ENCODE measurements at places on chromosomes 1 and 21. TPM values are rescaled to one million over a fixed set of nuclear protein-coding genes. Genes with fewer than 3 reads are reported as not detected.
A peak's percentile ranks its signal among the peaks of the same experiment; 100 is the strongest.

GRCh38 chr1:14945132-14946010 is 208.2 kb upstream of the TMEM51 start:
- H3K36me3 ChIP-seq = no peaks in the 10 kb centered on the region

DNA sequence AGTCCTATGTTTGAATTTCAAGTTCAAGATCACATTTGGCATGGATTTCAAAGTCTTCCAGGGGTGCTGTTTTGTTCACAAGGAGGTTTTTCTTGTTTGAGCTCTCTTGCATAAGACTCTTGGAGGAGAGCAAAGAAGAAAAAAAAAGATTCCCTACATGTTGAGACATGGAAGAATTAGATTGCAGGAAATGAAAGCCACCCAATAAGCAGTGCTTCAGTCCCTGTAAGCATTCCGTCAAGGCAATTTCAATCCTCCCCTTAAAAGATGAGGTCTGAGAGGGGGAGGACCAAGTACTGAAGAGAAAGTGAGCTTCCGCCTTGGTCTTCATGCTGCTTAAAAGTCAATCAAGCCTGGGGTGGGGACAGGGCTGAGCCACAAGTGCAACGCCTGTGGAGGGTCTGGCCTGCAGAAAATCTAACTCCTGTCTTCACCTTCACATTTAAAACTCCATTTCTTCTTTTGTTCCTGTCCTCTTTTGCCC is 50.2 kb downstream of the LPAR3 start:
- no peaks in the 10 kb centered on the region for H3K36me3 ChIP-seq
- no peaks in the 10 kb centered on the region for H3K4me1 ChIP-seq
- H3K27ac ChIP-seq = no peak overlapping the region
- peaks cover 16% of the 10 kb centered on the region for H3K27me3 ChIP-seq

DNA sequence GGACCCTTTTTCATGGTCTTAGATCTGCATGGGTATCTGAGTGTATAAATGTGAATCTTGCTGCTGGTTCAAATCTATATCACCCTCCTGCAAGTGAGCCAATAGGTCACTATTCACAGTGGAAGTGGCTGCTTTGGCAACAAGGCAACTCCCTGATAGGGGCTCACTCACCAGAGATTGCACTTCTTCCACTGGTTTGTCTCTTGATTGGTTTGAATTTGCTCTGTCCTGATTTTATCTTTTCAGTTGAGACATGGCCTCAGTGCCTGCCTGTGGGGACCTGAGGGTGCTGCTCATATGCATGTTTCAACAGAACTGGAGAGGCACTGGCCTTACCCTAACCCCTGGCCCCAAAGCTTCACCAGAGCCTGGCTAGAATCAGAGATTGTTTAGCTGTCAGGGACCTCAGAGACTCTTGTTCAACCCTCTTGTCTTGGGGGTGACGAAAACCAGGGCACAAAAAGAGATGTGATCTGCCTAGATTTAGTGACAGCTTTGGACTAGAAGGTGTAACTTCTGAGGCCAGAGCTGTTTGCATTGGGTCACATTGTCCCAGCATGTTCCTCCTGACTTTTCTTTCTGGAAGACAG is 16.9 kb downstream of the AVPR1B start:
- H3K4me1 ChIP-seq = peaks cover 8% of the 10 kb centered on the region
- H3K27ac ChIP-seq = no peak overlapping the region
- no peak for DNase-seq
- H3K36me3 ChIP-seq = no peaks in the 10 kb centered on the region
- no peaks in the 10 kb centered on the region for H3K27me3 ChIP-seq

DNA sequence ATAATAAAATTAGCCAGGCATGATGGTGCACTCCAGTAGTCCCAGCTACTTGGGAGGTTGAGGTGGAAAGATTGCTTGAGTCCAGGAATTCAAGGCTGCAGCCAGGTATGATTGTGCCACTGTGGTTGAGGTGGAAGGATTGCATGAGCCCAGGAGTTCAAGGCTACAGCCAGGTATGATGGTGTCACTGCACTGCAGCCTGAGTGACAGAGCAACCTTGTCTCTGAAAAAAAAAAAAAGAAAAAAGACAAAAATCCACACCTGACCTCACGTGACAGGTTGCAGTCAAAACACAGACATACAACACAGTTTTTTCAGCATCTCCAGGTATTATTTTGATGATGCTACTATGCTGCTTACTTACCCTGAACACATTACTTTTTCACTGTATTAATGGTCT is 4.3 kb upstream of the AK2 start:
- no peaks in the 10 kb centered on the region for H3K27me3 ChIP-seq

- H3K27me3 ChIP-seq = no peaks in the 10 kb centered on the region
- no peak overlapping the region for H3K4me3 ChIP-seq
- no peaks in the 10 kb centered on the region for H3K36me3 ChIP-seq
- no peak for DNase-seq
These were observed 597.7 kb upstream of the ZP4 start for GRCh38 chr1:238488401-238488800.

DNA sequence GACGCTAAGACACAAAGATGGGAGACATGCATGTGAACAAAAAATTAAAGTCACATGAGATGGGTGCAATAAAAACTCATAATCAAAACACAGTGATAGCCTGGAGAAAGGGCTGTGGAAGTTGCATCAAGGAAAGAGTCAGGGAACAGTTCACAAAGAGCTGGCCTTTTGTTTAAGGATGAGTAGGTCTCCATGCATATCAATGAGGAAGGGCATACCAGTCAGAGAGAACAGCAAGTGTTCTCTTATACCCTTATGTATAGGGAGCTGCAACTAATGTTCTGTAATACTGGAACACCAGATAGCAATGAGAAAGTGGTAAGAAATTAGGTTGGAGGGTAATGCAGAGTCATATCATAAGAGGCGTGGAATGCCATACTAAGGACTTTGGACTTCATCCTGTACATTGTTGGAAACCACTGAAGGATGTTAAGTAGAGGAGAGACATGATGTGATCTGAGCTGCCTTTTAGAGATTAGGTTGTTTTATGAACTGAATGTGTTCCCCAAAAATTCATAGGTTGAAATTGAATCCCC is 46.7 kb upstream of the SAMD13 start:
- no peaks in the 10 kb centered on the region for H3K27me3 ChIP-seq
- no peaks in the 10 kb centered on the region for H3K4me1 ChIP-seq
- no peak for DNase-seq

- H3K36me3 ChIP-seq = peaks cover 8% of the 10 kb centered on the region
- no peak overlapping the region for H3K27ac ChIP-seq
- H3K4me3 ChIP-seq = no peak overlapping the region
- no peaks in the 10 kb centered on the region for H3K4me1 ChIP-seq
- no peaks in the 10 kb centered on the region for H3K27me3 ChIP-seq
- DNase-seq = peak; percentile 3
These were observed 12.0 kb downstream of the MOV10 start for GRCh38 chr1:112686417-112686816.

DNA sequence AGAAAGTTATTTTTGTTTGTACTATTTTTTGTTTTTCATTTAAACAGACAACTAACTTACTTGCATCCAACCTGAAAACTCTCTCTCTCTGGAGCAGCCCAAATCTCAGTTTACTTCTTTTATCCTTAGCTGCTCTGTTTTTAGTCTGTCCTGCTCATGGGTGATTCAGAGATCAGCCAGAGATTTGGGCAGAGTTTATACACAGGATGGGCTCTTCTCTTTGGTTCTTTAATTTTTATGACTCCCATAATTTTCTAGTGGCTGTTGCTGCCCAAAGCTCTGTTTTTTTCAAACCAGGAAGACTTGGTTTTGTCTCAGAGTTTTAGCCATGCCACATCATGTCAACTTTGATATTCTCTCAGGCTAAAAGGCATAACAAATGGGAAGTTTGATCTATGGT is 86.8 kb upstream of the CD55 start:
- H3K27me3 ChIP-seq = no peaks in the 10 kb centered on the region
- H3K36me3 ChIP-seq = no peaks in the 10 kb centered on the region
- no peak overlapping the region for H3K4me3 ChIP-seq
- no peak overlapping the region for H3K27ac ChIP-seq
- DNase-seq = no peak

DNA sequence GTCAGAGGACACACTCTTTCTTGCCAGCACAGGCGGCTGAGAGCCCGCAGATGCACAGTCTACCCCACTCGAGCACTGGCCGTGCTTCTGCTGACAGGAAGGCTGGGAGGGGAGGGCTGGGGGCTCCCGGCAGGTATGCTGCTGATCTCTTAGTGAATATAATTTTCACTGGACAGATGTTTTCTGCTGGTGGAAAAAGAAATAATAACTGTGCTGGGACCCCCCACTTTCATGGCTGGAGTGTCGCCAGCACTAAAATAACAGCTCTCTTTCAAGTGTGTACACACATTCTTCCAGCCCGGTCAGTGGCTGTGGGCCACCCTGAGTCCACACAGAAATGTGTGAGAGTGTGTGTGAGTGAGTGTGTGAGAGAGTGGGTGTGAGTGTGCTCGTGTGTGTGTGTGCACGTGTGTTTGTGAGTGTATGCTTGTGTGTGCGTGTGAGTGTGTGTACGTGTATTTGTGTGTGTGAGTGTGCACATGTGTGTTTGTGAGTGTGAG is 167.7 kb upstream of the USP24 start:
- no peak for DNase-seq
- no peaks in the 10 kb centered on the region for H3K36me3 ChIP-seq
- no peaks in the 10 kb centered on the region for H3K27me3 ChIP-seq
- H3K27ac ChIP-seq = no peak overlapping the region
- no peak overlapping the region for H3K4me3 ChIP-seq

- no peaks in the 10 kb centered on the region for H3K4me1 ChIP-seq
- H3K36me3 ChIP-seq = no peaks in the 10 kb centered on the region
- H3K27ac ChIP-seq = no peak overlapping the region
- no peaks in the 10 kb centered on the region for H3K27me3 ChIP-seq
These were observed 60.0 kb upstream of the NTPCR start for GRCh38 chr1:232890340-232890943.

DNA sequence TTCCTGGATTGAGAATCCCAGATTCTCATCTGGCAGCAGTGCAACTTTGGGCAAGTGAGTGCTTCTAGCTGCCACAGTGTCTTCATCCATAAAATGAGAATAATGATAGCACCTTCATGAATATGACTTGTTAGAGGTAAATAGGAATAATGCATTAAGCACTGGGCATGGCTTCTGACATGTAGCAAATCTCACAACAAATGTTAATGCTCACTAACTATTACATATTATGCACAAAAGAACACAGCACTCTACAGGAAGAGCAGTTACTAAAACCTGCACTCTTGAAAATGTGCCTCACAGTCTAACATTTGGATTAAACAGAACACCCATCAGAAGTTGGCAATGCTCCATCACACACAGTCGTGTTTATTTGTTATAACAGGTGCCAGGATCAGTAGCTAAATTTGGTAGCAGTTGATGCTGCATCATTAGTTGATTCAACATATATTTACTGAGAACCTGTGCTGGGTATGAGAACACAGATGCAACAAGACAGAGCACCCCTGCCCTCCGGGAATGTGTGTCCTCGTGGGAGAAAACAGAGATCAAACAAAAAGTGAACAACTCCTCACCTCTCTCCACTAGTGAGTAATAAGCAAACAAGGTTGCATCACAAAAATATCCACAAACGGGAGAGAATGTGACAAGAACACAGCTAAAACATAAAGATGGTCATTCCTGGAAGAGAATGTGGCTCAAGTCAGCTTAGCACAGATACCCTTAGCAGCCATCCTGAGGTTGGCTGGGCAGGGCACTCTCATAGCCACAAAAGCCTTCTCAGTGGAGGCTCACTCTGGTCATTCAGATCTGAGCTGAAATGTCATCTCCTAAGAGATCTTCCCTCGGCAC is 26.2 kb upstream of the LBR start:
- no peaks in the 10 kb centered on the region for H3K27me3 ChIP-seq
- no peaks in the 10 kb centered on the region for H3K36me3 ChIP-seq
- no peak for DNase-seq
- H3K4me1 ChIP-seq = peaks cover 13% of the 10 kb centered on the region

DNA sequence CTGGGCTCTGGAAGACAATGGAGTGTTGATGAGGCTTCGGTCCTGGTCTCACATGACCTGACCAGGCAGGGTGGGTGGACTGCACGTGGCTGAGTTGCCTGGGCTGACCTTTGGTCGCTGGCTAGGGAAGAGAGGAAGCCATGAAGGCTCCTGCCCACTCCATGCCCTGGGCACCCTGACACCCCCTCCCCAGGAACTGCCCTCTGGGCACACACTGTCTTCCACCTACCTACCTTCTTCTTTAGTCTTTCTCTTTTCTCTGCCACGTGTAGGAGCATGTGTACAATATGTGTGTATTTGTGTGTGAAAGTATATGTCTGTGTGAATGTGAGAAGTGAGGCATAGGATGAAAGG is 15.1 kb downstream of the POU3F1 start:
- no peak for DNase-seq
- no peaks in the 10 kb centered on the region for H3K36me3 ChIP-seq
- H3K4me1 ChIP-seq = peaks cover 34% of the 10 kb centered on the region

- H3K4me3 ChIP-seq = no peak overlapping the region
- DNase-seq = no peak
- no peak overlapping the region for H3K27ac ChIP-seq
- H3K36me3 ChIP-seq = peaks cover 5% of the 10 kb centered on the region
- H3K4me1 ChIP-seq = no peaks in the 10 kb centered on the region
These were observed 20.7 kb upstream of the RPE65 start for GRCh38 chr1:68470388-68470970.

DNA sequence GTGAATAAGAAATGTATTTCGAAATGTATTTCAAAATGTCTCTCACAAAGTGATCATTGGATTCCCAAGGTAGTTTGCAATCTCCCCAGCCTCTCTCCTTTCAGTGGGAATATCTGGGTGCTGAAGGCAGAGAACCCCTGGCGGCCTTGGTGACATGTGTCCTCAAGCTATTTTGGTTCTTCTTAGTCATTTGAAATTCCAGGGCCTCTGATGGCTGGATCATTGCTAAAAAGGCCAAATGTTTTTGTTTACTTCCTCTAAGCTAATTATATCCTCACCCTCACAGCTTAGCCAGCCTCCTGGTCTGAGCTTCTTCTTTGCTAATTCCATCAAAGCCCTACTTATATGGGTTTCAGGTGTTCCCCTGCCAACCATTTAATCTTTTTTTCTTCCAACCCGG is 71.2 kb downstream of the LRRC40 start:
- H3K4me1 ChIP-seq = no peaks in the 10 kb centered on the region
- no peak overlapping the region for H3K27ac ChIP-seq
- H3K27me3 ChIP-seq = no peaks in the 10 kb centered on the region
- no peak for DNase-seq

CGN gene
- 0.36 TPM for polyA plus RNA-seq

TEKT2 gene
- 1.2 TPM for polyA plus RNA-seq

MNDA gene
- not detected for polyA plus RNA-seq

MYOM3 gene
- polyA plus RNA-seq = 0.05 TPM

RAB4A gene
- polyA plus RNA-seq = 25.5 TPM

GNAT2 gene
- polyA plus RNA-seq = 0.16 TPM

IGSF9 gene
- polyA plus RNA-seq = 0.86 TPM

PRAMEF20 gene
- not detected for polyA plus RNA-seq

NFASC gene
- 6.0 TPM for polyA plus RNA-seq

SPRR3 gene
- not detected for polyA plus RNA-seq
